ENCODE measurements at places on chromosomes 3 and 15. TPM values are rescaled to one million over a fixed set of nuclear protein-coding genes. Genes with fewer than 3 reads are reported as not detected.

GRCh38 chr3:99240700-99241099, 339.2 kb upstream of the DCBLD2 start:
- no peak overlapping the region for H3K4me3 ChIP-seq
- no peak for DNase-seq
- no peaks in the 10 kb centered on the region for H3K36me3 ChIP-seq
- no peaks in the 10 kb centered on the region for H3K27me3 ChIP-seq

GRCh38 chr15:37094333-37094914, 5.9 kb downstream of the MEIS2 start:
- H3K36me3 ChIP-seq = no peaks in the 10 kb centered on the region
- no peaks in the 10 kb centered on the region for H3K27me3 ChIP-seq
- no peak overlapping the region for H3K27ac ChIP-seq
- no peaks in the 10 kb centered on the region for H3K4me1 ChIP-seq
- no peak for DNase-seq

DNA sequence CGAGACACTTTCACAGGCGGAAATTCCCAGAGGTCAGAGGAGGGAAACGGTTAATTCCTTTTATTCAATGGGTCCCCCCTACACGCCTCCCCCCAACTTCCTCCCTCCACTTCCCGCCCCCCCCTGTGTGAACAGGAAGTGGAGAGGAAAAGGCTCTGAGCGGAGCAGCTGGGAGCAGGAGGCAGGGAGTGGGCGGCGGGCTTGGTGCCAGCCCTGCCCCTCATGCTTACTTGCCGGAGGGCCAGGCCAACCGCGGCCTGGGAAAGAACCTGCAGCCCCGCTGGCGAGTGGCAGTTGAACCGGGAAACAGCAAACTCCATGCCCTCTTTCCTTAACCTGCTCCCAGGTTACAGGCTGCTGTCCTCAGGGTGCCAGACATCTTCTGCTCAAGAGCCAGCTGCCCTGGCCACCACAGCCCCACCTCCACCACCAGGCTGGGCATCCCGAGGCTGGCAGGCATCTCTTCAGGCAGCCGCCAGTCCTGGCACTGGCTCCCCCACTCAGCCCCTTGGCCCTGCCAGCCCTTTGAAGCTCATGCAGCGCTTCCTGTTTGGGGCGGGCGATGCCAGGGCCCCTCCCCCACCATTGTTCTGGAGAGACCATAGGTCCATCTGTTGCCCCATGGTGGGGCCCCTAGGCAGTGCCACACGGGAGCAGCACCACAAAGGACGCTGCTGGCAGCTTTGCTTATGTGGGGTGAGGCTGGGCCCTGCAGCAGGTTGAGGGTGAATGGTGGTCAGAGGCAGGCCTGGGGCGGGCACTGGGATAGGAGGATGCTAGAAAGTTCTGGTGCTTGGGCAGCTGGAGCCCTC, 12.9 kb downstream of the VPS18 start:
- H3K4me1 ChIP-seq = peaks cover 2% of the 10 kb centered on the region
- peak; percentile 81 for DNase-seq
- H3K36me3 ChIP-seq = peaks cover 5% of the 10 kb centered on the region
- no peaks in the 10 kb centered on the region for H3K27me3 ChIP-seq
- peak overlapping the region; percentile 95 for H3K27ac ChIP-seq
- peak overlapping the region; percentile 38 for H3K4me3 ChIP-seq

GRCh38 chr3:171851660-171852058, 8.5 kb downstream of the TMEM212 start:
- H3K4me3 ChIP-seq = no peak overlapping the region
- no peaks in the 10 kb centered on the region for H3K27me3 ChIP-seq
- H3K36me3 ChIP-seq = no peaks in the 10 kb centered on the region
- H3K4me1 ChIP-seq = no peaks in the 10 kb centered on the region
- DNase-seq = no peak
- no peak overlapping the region for H3K27ac ChIP-seq

Gene HYAL1
- 90.6 TPM for total RNA-seq

Gene ZMYND10
- 0.25 TPM for total RNA-seq

Gene PRKCD
- total RNA-seq = 3.5 TPM

- no peaks in the 10 kb centered on the region for H3K4me1 ChIP-seq
- no peak overlapping the region for H3K27ac ChIP-seq
- no peaks in the 10 kb centered on the region for H3K27me3 ChIP-seq
Observed at GRCh38 chr3:124770336-124771082, 40.3 kb downstream of the UMPS start.

GRCh38 chr3:149572796-149573414, 84.9 kb downstream of the WWTR1 start:
- no peaks in the 10 kb centered on the region for H3K36me3 ChIP-seq
- no peak for DNase-seq
- no peak overlapping the region for H3K27ac ChIP-seq

Gene AHSG
- 1,407 TPM for total RNA-seq

Gene IL17RC
- 45.4 TPM for total RNA-seq

GRCh38 chr15:91891788-91892345, 38.4 kb downstream of the SLCO3A1 start:
- H3K36me3 ChIP-seq = no peaks in the 10 kb centered on the region
- no peaks in the 10 kb centered on the region for H3K4me1 ChIP-seq
- H3K27ac ChIP-seq = no peak overlapping the region
- H3K27me3 ChIP-seq = no peaks in the 10 kb centered on the region

DNA sequence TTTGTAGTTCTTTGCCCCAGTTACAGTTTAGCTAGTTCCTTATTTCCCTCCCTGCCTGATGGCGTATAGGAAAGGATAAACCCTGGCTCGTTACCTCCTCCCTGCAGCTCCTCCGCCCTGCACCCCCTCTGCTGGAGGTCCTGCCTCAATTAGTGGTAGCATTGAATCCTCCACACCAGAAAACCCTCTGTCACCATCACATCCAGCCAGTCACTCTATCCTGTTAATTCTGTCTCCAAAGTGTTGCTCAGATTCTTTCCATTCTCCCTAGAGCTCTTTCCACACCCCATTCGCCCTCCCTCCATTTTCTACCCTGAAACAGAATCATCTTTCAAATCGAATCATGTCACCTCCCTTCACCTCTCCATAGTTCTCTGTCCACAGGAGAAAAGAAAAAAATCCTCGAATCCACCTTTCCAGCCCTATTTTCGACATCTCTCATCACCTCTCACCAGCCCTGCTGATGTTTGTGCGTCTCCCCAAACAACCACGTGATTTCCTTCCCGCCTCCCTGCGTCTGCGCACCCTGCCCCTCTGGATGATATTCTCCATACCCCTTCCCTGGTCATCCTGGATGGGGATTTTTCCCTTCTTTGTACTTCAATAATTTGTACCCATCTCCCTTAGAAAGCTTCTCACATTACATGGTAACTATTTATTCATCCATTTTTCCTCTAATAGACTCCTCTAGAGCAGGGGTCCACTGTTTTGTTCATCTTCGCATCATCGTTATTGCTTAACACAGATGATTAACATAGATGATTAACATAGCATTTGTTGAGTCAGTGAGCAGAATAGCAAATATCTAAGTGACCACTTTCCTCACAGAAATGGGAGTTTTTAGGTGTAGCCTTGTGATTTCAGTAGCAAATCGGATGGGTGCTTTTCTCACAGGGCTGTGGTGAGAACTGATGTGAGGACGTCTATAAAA, 37.1 kb downstream of the MAP3K13 start:
- no peak for DNase-seq
- H3K4me3 ChIP-seq = no peak overlapping the region
- no peak overlapping the region for H3K27ac ChIP-seq
- no peaks in the 10 kb centered on the region for H3K4me1 ChIP-seq

GRCh38 chr3:151410891-151411559, 26.5 kb upstream of the P2RY12 start:
- H3K27ac ChIP-seq = no peak overlapping the region
- no peak for DNase-seq
- no peaks in the 10 kb centered on the region for H3K36me3 ChIP-seq
- no peaks in the 10 kb centered on the region for H3K27me3 ChIP-seq
- no peaks in the 10 kb centered on the region for H3K4me1 ChIP-seq

DNA sequence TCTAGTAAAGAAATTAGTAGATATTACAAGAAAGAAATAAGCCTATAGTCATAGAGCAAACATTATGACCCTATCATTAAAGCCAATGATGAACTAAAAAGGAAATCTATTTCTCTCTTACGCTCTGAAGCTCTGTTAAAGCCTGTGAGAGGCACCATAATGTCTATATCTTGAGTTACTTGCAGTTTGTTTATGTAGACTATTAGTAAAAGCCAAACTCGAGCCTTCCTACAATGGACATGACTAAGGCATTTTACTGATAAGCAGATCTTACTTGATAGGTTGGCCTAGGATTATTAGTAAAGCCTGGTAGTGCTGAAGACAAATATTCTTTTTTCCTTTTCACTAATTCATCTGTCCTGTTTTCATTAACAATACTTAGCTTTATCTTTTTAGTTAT, 32.7 kb downstream of the LRRC3B start:
- no peaks in the 10 kb centered on the region for H3K27me3 ChIP-seq
- H3K27ac ChIP-seq = no peak overlapping the region
- no peaks in the 10 kb centered on the region for H3K36me3 ChIP-seq
- H3K4me3 ChIP-seq = no peak overlapping the region

Gene KNG1
- total RNA-seq = 432 TPM

DNA sequence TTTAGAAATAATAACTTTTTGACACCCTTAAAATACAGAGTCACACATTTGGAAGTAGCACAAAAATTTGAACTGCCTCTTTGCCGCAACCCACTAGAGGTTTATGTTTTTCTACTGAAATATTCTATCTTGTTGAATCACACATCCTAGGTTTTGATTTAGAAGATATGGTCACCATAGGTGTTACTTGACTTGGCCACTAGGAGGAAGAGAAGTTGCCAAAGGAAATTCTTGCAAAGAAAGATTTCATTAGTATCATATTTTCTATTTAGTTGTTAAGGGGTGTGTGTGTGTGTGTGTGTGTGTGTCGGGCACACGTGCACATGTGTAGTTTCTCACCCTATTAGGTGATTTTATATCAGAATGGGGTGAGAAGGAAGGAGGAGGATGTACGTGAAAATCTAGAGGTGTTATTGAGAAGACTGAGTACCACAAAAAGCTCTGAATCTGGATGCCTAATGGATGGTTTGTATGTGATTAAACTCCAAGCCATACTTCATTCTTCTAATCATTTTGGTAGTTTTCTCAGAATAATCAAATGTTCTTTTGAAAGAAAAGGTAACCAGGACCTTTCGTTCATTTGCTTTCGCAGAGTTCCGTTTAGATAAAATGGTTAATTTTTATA, 31.5 kb downstream of the ZFAND6 start:
- no peak overlapping the region for H3K27ac ChIP-seq
- H3K4me1 ChIP-seq = no peaks in the 10 kb centered on the region
- H3K36me3 ChIP-seq = no peaks in the 10 kb centered on the region
- H3K4me3 ChIP-seq = no peak overlapping the region
- no peak for DNase-seq

- no peak for DNase-seq
- no peak overlapping the region for H3K27ac ChIP-seq
- peaks cover 5% of the 10 kb centered on the region for H3K4me1 ChIP-seq
- no peak overlapping the region for H3K4me3 ChIP-seq
Observed at GRCh38 chr3:50186096-50186495, 5.3 kb upstream of the GNAT1 start.

- H3K27ac ChIP-seq = peak overlapping the region; percentile 13
- H3K4me3 ChIP-seq = no peak overlapping the region
- no peaks in the 10 kb centered on the region for H3K36me3 ChIP-seq
- no peak for DNase-seq
- no peaks in the 10 kb centered on the region for H3K27me3 ChIP-seq
- H3K4me1 ChIP-seq = no peaks in the 10 kb centered on the region
Observed at GRCh38 chr3:43213631-43214030, 72.7 kb upstream of the SNRK start.

- H3K27me3 ChIP-seq = no peaks in the 10 kb centered on the region
- H3K27ac ChIP-seq = no peak overlapping the region
- no peaks in the 10 kb centered on the region for H3K4me1 ChIP-seq
Observed at GRCh38 chr3:119937229-119937628, 155.3 kb downstream of the NR1I2 start.

- H3K36me3 ChIP-seq = no peaks in the 10 kb centered on the region
- no peak overlapping the region for H3K27ac ChIP-seq
- no peaks in the 10 kb centered on the region for H3K4me1 ChIP-seq
- no peak for DNase-seq
- no peaks in the 10 kb centered on the region for H3K27me3 ChIP-seq
Observed at GRCh38 chr3:46721009-46721408, 3.3 kb upstream of the PRSS50 start.

DNA sequence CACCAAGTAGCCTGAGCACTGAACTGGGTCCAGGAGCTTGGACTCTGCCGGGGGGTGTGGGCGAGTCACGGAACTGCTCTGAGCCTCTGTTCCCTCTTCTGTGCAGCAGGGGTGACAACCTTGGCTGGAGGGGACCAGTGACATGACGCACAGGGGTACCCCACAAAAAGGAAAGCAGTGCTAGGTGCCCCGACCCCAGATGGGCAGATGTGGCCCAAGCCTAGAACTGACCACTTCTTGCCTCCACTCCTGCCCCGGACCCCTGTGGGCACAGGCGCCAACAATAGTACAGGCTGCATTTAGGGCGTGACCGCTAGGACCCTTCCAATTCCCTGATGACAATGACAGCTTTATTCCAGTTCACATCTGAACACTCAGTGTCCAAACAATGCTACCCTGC, 255.9 kb upstream of the LYSMD4 start:
- no peaks in the 10 kb centered on the region for H3K4me1 ChIP-seq
- H3K36me3 ChIP-seq = no peaks in the 10 kb centered on the region
- H3K27ac ChIP-seq = no peak overlapping the region
- H3K27me3 ChIP-seq = no peaks in the 10 kb centered on the region
- peak; percentile 28 for DNase-seq

DNA sequence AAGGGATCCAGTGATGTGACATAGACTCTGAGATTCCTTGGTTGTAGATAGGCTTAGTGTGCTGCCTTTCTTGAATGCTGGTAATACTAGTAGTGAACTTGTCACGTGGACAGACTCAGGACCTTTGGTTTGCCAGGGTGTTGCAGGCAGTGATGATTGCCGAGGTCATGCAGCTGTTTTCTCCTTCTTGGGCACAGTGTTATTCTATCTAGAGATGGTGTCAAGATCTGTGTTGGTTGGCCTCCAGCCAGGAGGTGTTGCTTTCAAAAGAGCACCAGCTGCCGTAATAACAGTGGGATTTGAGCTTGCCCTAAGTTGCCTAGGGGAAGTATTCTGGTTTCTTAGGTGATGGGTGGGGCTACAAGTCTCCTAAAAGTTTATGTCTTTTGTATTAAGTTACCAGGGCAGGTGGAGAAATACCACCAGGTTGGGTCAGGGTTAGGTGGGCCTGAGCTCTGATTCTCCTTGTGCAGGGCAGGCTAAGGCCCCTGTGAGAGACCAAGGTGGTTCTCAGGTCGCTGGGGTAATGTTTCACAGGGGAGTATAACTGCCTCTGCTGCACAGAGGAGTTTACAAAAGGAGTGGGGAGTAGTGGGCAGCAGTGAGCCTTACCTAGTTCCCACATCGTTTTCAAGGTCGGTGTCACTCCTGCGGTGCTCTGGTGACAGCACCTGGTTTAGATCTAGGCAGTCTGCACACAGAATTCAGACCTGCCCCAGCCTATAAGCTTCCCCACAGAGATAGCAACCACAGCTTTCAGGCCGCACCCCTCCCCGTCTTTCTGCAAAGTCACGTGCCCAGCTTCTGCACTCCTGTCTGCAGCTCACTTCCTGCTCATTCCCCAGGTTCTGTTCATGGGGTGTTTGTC, 350.3 kb downstream of the DOCK3 start:
- no peaks in the 10 kb centered on the region for H3K27me3 ChIP-seq
- peak; percentile 53 for DNase-seq
- H3K4me1 ChIP-seq = no peaks in the 10 kb centered on the region
- no peaks in the 10 kb centered on the region for H3K36me3 ChIP-seq

Data from right lobe of liver (tissue), 6 donors.